ENCODE measurements at places on chromosomes 6 and 20.

- DNase-seq = no peak
Observed at GRCh38 chr6:157023958-157024357, 246.8 kb downstream of the ARID1B start.

- DNase-seq = no peak
Observed at GRCh38 chr20:12698817-12699216, 310.0 kb upstream of the SPTLC3 start.

- DNase-seq = no peak
Observed at GRCh38 chr20:31717478-31718201, 5.0 kb downstream of the BCL2L1 start.

DNA sequence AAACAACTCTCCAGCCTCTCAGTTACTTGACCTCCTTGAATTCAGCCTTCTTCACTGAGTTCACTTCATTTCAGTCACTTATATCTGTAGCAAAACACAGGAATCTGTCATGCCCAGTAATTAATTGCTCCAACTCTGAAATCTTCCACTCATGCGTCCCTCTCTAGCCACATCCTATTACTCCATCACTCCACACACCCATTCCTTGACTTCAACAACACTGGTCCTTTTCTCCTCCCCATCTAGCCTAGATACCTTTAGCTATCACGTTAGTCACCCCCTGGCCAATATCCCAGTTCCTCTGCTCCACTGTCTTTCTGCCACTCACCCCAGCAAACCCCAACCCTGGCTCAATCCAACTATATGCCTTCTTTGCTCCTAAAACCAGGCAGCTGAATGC lies 7.7 kb downstream of the ZHX3 start:
- DNase-seq = no peak

DNA sequence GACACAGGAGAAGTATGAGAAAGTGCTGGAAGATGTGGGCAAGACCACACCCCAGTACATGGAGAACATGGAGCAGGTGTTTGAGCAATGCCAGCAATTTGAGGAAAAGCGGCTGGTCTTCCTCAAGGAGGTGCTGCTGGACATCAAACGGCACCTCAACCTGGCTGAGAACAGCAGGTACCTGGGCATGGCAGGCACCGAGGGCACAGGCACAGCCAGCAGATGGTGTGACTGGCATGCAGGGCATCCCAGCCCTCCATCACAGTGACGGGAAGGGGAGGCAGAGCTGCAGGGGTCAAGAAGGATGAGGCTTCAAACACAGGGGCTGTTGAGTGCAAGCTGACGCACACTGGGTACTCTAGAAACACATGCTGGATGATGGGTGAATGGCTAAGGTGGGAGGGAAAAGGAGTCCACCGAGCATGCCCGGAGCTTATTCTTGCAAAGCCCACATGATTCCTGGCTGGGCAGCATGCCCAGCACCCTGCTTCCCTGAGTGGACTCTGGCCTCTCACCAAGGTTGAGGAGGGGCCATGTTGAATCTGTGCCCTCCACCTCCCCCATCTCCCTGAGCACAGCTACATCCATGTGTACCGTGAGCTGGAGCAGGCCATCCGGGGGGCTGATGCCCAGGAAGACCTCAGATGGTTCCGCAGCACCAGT lies 26.3 kb downstream of the SPDEF start:
- DNase-seq = no peak

DNA sequence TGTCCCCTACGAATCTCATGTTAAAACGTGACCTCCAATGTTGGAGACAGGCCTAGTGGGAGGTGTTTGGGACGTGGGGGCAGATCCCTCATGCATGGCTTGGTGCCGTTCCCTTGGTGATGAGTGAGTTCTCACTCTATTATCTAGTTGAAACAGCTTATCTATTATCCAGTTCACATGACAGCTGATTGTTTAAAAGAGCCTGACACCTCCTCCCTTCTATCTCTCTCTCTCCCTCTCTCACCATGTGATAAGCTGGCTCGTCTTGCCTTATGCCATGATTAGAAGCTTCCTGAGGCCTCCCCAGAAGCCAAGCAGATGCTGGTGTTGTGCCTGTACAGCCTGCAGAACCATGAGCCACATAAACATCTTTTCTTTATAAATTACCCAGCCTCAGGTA lies 32.9 kb upstream of the RIPK1 start:
- no peak for DNase-seq

- DNase-seq = no peak
Observed at GRCh38 chr6:135147637-135148592, 33.2 kb upstream of the MYB start.

DNA sequence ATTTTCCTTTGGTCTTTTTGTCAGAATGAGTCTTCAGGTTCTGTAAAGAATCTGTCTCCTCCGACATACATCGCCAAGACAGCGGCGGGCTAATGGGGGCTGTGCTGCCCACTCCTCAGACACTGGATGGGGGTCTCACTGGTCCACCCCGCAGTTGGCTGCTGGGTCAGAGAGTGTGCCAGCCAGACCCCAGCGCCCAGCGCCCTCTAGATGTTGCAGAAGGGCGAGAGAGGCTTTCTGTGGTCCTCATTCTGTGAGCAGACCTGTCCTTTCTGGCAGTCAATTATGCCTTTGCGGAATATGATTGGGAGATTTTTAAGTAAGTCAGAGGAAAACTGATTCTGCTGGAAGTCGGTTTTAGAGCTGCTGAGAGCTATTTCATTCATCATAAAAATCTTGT lies 7.8 kb upstream of the CCR6 start:
- DNase-seq = no peak

DNA sequence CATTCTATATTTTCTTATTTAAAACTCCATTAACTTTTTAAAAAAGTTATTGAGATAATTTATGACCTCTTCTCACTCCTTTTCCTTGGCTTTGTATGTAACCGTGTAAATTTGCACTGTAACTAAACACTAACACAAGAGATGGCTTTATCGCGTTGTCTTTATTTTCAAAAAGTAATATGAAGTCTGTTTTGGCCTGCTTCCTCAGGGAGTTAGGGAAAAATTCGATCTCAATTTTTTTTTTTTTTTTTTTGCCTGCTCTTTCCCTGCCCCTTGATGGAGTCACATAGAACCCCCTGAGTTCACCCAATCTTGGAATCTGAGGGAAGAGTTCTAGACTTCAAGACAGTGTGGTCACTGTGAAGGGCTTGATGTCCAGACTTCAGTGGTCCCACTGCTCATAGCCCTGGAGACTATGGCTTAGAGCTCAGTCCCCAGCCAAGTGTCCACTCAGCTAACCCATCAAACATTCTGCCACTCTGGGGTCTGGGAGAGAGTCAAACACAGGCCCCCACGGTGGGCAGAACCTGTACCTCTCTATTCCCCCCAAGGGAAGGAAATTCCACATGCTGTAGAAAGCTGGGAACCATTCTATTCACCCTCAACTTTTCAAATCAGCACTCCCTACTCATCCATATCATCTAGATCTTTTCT lies 15.7 kb upstream of the TBC1D22B start:
- DNase-seq = no peak

GRCh38 chr6:22499815-22500214 lies 69.6 kb upstream of the HDGFL1 start:
- DNase-seq = no peak

Measured in activated CD8-positive, alpha-beta memory T cell treated with anti-CD3 and anti-CD28 coated beads for 1 hour (primary cell).